ENCODE measurements at places on chromosomes 12 and 14.

DNA sequence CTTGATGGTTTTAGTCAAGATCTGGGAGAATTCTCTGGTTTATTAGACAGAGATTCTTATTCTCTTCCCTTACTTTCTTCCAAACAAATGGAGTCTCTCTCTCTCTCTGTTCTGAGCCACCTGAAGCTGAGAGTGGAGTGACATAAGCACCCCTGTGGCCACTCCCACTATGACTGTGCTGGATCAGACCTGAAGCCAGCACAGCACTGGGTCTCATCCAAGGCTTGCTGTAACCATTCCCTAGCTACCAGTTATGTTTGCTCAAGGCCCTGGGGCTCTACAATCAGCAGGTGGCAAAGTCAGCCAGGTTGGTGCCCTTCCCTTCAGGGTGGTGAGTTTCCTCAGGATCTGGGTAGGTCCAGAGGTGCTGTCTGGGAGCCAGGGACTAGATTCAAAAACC, 568.5 kb downstream of the AACS start:
- DNase-seq, result no peak

DNA sequence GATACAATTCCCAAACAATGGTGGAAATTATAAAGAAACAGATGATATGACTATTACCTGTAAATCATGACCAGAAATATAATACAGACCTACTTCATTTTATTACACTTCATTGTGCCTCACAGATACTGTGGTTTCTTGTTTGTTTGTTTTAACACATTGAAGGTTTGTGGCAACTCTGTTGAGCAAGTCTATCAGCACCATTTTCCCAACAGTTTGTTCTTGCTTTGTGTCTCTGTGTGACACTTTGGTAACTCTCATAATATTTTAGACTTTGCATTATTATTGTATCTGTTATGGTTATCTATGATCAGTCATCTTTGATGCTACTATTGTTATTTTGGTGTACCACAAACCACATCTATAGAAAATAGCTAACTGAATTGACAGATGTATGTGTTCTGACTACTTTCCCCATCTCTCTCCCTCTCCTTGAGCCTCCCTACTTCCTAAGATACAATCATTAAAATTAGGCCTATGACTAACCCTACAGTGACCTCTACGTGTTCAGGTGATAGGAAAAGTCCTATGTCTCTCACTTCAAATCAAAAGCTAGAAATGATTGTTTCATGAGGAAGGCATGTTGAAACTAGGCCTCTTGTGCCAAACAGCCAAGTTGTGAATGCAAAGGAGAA, 49.1 kb downstream of the FBXO33 start:
- no peak for DNase-seq

GRCh38 chr12:131287938-131288764, 334.4 kb downstream of the ADGRD1 start:
- DNase-seq, result no peak

- no peak for DNase-seq
These were observed 48.9 kb upstream of the C14orf180 start for GRCh38 chr14:104530646-104531045.

- DNase-seq, result no peak
These were observed 64.5 kb downstream of the CAND1 start for GRCh38 chr12:67333649-67334048.

DNA sequence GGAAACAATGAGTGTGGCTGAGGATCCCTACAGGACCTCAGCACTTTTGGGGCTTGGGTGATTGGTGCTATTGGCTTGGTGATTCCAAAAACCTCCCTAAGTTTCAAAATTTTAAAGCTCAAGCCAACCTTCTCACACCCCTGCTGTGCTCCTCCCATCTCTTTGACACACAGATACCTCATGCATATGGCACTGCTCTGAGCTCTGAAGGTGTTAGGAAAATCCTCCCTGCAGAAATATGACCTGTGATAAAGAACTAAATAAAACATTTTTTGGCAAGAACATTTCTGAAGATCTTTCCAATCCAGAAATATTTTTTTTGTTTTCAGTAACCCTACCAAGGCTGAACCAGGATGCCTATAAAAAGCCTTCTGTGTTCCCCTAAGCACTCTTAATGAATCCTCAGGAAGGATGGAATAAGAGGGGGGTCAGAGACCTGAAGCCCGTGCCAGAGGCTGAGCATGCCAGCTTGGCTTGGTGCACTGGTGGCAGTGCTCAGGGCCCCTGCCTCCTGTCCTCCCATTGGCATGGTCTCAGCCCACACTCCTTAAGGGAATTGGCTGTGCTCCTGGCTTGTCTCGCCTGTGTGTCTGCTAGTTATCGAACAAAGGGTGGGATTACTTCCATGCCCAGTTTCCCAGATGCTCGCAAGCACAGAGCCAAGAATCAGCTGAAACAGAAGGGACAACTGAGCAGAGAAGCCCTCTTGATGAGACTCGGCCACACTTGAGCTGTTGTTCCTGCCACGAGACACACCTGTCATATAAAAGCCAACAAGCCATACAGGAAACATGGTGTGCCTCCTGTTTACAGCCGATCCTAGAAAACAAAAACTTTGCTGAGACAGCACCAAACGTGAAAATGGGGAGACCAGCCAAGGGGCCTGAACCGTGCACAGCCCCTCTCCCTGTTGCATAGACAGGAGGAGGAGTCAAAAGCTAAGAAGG, 132.7 kb upstream of the EEA1 start:
- no peak for DNase-seq

DNA sequence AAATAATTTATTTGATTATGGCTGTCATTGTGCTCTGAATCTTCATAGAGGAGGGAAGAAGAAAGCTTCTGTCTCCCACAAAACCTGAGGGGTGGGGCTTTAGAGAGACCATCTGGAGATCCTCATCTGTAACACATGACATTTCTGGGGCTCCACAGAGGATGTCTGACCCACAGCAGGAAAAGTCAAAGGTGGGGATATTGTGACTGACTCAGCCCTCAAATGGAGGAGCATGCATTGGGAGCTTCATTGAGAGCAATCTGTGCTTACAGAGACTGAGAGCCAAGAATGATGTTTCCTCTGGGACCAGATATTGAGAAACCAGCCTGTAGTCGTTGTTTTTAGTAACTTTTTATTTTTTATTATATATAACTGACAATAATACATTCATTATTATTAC, 158.7 kb downstream of the SYT1 start:
- DNase-seq, result no peak

DNA sequence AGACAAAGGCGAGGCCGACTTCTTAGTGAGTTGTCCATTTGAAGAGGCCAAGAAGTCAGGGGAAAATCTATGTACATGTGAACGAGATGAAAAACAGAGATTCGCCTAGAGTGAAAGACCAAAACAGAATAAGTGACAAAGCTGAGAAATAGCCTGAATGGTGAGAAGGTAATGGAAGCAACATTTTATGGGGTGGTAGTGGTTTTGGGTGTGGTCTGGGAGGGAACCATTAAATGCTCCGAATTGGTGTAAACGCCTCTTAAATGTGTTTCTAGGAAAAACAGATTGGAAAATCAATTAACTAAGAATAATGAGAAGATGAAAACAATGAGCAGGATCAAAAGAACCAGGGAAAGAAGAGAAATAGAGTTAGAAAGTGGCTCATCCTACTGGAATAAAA, 83.8 kb upstream of the MANSC4 start:
- no peak for DNase-seq

DNA sequence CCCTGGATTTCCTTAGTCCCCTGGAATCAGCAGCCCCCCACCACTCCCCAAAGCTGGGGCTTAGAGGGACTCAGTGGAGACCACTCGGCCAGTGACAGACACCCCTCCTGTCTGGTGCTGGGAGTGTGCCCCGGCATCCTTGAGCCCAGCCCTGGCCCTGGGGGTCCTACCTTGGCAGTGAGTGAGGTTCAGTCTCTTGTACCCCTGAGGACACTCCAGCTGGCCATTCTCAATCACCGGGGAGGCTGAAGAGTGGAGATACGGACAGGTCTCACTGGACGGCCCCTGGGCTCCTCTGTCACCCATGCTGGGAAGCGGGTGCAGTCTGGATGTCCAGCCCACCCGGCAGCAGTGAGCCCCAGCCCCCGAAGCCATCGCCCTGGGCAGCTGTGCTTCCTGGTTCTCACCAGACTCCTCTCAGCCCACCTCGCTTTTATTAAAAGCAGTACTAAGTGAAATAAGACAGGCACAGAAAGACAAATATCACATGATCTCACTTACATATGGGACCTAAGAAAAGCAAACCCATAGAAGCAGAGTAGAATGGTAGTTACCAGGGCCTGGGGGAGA, 42.3 kb downstream of the ISCA2 start:
- no peak for DNase-seq

DNA sequence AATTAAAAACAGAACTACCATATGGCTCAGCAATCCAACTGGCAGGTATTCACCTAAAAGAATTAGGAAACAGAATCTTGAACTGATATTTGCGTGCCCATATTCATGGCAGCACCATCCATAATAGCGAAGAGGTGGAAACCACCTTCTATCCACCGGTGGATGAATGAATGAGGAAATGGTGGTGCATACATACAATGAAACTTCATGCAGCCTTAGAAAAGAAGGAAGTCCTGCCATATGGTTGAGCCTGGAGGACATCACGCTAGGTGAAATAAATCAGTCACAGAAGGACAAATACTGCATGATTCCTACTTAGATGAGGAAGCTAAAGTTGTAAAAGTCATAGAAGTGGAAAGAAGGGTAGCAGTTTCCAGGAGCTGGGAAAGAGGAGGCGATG, 6.6 kb downstream of the TCL1A start:
- DNase-seq, result no peak

DNA sequence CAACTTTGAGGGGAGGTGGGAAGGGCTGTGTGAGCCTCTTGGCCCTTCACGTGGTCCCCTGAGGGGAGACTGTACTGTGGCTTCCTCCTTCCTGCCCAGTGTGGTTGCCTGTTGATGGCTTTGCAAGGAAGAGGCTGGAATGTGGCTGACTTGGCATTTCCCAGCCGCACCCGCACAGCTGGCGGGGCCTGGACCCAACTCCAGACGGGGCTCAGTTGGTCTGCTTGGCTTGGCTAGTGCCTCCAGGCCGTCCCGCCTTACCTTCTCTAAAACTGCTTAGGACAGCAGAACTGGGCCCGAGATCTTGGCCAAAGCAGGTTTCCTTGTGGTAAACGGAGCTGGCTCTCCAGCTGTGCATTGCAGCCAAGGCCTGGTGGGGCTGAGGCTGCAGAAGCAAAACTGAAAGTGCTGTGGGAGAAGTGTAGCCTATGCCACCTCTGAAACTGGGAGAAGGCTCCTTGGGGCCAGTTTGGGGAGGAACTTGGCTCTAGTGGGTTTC, 139.5 kb downstream of the SMOC1 start:
- no peak for DNase-seq

GRCh38 chr14:76880449-76880848, 54.2 kb downstream of the LRRC74A start:
- no peak for DNase-seq

GRCh38 chr14:33564774-33565630, 385.9 kb downstream of the EGLN3 start:
- no peak for DNase-seq

DNA sequence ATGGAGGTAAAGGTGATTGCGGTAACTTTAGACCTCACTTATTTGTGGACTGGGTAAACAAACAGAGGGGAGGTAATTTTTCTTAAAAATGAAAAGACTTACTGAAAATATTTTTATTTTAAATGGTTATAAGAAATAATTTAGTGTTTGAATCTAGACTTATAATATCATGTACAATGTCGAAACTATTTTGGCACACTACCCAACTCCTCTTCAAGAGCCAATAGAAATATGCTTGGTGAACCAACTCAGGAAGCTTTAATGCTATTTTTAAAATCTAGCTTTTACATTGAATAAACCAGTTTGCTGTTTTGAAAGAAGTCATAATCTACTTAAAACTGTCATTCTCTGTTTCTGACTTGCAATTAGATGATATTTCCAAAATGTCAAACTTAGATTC, 175.8 kb upstream of the NPAS3 start:
- no peak for DNase-seq
